ENCODE measurements at places on chromosomes 12 and 14.
A peak's percentile ranks its signal among the peaks of the same experiment; 100 is the strongest.

DNA sequence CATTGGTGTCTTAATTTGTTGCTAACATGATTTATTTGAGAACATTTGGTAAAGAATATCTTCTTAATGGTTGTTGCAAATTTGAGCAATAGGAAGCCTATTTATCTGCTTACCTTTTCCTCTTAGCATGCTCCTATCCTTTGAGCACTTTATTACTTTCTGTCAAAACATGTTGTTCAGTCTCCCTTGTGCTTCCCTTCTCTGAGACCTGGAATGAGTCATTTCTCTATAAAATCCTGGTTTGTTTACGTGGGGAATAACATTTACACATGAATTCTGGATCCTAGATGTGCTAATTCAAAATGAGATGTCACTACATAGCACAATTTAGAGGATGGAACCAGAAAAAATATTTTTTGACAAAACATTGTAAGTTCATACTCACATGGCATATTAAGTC, 844.0 kb upstream of the LRFN5 start:
- no peak for DNase-seq

DNA sequence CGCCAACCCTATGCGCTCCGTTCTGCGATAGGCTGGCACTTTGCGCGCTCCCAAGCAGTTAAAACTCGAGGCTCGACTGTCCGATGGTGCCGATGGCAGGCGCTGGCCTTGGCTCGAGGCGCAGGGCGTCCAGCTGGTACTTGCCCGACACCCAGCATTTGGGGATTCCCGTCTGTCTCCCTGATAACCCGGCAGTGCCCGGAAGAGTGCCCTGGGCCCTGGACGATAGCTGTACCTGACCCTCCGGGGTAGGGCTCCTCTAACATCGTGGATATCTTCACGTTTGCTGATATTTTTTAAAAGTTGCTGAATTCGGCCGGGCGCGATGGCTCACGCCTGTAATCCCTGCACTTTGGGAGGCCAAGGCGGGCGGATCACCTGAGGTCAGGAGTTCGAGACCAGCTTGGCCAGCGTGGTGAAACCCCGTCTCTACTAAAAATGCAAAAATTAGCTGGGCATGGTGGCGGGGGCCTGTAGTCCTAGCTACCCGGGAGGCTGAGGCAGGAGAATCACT, 908 bp upstream of the WIF1 start:
- no peak for DNase-seq

DNA sequence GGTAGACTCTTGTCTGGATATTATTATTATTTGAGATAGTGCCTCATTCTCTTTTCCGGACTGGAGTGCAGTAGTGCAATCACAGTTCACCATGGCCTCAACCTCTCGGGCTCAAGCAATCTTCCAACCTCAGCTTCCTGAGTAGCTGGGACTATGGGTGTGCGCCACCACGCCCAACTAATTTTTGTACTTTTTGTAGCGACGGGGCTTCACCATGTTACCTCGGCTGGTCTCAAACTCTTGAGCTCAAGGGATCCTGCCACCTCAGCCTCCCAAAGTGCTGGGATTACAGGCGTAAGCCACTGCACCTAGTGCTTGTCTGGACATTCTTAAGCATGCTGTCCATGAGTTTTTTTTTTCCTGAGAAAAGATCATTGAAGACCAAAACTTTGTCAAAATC, 498.9 kb upstream of the RGS6 start:
- DNase-seq = no peak

- DNase-seq = no peak
Observed at GRCh38 chr14:74207943-74208342, 31.3 kb upstream of the VSX2 start.

GRCh38 chr12:124734224-124734788, 129.4 kb downstream of the SCARB1 start:
- no peak for DNase-seq

DNA sequence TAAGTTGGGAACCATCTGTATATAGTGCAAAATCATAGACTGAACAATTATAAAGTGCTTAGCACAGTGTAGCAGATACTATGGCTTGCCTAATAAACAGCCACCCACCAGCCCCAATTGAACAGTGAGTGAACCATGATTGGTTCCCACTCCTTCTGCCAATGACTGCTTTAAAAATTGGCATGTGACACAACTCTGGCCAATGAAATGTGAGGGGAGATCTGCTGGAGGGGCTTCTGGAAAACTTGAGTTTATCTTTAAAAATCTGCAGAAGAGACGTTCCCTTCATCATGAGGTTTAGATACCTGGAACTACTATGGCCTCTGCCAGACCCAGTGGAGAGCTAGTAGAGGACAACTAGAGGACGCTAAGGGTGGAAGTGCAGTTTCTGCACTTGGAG, 4.7 kb downstream of the PIGH start:
- no peak for DNase-seq

DNA sequence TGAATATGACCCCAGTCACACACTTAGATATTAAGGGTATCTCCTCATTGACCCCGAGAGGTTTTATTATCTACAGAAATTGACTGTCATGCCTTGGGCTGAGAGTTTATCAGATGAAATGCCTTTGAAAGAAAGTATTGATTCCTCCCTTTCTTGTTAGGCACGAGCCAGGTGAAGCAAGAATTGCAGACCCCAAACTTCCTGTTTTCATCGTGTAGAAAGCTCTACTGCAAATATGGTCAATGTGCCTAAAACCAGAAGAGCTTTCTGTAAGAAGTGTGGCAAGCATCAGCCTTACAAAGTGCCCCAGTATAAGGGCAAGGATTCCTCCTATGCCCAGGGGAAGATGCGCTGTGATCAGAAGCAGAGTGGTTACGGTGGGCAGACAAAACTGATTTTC, 143.9 kb upstream of the FUT8 start:
- DNase-seq = no peak

- peak; percentile 61 for DNase-seq
Observed at GRCh38 chr14:100065942-100066574, 836 bp downstream of the EVL start.

DNA sequence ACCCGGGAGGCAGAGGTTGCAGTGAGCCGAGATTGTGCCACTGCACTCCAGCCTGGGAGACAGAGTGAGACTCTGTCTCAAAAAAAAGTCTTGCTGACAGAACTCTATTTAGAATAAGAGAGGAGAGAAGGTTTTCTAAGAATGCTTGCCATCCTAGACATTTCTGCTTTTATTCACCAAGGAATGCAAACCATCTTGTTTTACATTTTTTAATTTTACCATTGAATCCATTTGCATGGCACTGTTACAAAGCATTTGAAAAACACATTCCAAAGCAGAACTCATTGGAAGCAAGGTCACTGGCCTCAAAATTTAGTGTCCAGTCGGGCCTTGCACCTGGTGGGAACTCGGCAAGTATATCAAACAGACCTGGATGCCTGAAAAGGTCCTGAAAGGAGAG, 44.2 kb upstream of the RASSF3 start:
- DNase-seq = no peak

DNA sequence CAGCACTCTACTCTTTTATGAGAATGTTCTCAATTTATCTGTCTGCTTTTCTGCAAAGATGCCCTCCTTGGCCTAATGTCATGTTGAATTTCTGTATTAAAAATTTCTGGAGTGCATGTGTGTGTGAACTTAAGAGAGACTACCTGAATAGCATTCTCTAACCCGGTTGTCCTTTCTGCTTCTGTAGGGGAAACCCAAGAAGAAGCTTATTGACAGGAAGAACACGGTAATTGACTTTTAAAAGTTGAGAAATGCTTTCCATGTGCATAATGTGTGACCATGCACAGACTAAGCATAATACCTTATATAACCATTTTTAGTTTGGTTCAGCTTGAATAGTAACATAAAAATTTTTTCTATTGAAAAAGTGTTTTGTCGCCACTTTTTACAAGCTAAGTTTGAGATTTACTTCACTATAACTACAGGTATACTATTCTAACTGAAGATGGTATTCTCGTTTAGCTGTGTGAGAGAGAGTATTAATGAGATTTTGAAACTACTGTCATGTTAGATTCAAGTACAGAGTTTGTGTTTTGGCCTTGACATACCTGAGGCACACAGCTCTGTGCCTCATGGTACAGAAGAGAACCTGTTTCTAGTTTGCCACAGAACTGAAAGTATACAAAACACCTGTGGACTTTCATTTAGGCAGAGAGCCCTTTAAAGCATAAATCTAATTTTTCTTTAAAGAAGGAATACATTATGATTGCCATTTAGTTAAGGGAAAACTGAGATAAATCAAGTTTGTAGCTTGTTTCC, 96.8 kb downstream of the TTLL5 start:
- DNase-seq = no peak

- no peak for DNase-seq
Observed at GRCh38 chr12:94435511-94435927, 24.1 kb downstream of the CEP83 start.

GRCh38 chr14:94827711-94828447, 58.0 kb upstream of the GSC start:
- DNase-seq = no peak

GRCh38 chr12:132734206-132734605, 23.6 kb downstream of the PGAM5 start:
- DNase-seq = no peak

DNA sequence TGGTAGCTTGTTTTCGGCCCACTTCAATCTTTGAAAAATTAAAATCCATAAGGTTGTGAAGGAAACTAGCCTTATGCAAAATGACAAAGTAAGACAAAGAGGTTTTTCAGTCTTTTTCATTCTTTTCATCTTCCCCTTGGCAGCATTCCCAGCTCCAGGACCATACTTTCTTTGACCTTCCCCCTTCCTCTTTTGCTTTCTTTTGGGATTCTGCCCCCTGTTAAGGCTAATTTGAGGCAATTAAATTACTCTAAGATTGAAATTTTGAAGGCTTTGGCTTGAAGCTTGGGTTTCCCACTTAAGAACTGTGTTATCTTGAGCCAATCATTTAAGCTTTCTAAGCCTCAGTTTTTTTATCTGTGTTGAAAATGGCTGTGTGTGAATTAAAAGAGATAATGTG, 124.9 kb downstream of the DACT1 start:
- no peak for DNase-seq

DNA sequence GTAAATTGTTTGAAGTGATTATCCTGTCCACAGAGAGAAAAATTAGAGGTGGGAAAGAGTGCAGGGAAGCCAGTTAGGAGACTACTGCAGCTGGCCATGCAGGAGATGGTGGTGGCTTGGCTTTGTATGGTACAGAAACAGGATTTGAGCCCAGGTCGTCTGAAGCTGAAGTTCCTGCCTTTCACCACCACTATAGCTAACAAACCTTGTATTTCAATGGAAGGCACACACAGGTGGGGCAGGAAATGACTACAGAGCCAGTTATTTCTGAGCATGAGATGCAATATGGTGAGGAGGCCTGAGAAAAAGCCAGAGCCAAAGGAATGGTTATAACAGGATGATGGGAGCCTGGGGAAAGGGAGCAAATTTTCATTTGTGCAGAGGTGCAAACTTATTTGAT, 103.9 kb downstream of the BTG1 start:
- DNase-seq = no peak

DNA sequence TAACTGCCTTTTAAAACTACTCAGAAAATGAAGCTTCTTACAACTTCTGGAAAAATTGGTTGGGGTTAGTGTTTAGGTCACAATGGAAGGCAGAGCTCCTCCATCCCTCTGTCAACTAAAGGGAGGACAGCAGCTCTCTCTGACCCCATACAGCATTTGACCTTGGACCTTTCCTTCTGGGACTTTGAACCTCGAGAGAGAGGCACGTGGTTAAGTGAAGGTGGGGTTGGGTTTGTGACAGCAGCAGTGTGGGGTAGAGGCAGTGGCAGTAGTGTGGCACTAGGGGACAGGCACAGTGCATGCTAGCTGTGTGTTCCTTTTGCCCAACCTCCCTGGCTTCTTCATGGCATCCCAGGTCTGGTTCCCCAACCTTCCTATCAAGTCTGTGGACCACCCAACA, 9.4 kb upstream of the C12orf75 start:
- no peak for DNase-seq

DNA sequence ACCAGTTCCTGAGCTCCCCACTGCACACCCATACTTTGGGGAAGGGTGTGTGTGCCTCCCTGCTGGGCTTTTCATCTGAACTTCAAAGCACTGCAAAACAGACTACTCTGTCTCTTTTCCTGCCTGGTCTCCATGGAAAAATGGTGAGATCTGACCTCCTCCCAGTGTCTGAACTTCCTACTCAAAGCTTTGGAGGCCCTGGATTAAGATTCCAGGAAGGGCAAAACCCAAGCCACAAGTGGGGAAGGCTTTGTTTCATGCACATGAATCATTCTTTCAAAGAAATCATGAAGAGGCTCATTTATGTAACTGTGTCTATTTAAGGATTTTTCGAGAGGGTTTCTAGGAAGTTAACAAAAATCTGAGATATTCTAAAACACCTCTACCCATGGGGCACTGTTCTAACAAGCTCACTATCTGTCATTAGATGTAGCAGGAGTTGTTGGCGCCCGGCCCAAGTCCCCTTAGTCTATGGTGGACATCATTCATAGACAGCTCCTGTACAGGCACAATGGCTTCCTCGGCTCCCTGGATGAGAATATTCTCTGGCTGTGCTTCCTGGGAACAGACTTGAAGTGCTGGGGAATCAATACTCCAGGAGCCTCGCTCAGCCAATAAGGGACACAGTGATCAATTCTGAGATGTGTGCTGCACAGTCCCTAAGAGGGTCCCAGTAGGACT, 224.0 kb downstream of the KTN1 start:
- DNase-seq = no peak

GRCh38 chr12:118840399-118840798, 140.9 kb upstream of the SRRM4 start:
- no peak for DNase-seq

GRCh38 chr12:122323311-122324019, 57.2 kb upstream of the VPS33A start:
- DNase-seq = no peak

DNA sequence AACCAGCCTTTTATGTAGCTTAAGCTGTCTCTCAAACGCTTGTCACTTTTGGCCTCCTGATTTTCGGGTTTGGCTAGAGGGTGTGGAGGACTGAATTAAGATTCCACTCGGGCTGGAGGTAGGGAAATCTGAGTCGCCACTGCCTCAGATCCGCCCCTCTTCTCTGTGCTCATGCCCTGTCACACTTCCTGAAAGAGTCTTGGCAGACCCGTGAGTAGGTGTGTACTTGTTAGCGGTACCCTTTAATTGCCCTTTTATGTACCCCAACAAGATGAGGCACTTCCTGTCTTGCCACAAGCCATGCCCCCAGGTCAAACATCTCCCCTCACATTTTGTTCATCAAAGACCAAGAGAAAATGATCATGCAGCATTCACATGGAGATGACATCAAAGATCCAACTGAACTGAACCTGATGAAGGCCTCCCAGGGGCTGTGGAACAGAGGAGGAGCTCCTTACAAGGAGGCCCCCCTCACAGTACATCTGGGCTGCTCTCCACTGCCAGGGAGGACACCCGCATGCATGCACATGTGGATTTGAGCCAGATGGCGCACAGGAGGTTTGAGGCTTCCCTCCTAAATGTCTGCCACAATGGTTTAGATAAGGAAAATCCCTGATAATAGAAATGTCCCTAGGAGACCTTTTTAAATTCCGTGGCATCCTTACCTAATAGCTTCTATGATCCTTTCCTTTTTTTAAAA, 86.5 kb upstream of the CDKN3 start:
- no peak for DNase-seq

- DNase-seq = no peak
Observed at GRCh38 chr12:132117558-132117875, 26.6 kb downstream of the DDX51 start.
